ENCODE measurements at places on chromosomes 3 and 15.

DNA sequence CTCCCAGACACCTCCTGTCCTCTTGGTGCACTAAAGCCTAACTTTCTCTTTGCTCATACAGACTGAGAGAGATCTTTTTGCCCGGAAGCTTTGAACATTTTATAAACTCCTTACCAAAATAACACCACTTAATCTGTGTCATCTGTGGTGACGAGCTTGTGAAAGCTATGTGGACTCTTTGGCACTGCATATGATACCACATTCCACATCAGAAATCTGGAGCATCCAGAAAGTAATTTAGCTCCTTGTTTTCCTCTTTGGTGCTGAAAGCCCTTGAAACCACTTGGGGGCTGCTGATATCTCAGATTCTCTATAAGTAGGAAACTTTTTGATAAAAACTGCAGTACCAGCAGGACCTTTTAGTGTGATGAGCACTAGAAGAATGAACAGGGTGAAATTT is 128.3 kb downstream of the ALCAM start:
- DNase-seq: no peak

DNA sequence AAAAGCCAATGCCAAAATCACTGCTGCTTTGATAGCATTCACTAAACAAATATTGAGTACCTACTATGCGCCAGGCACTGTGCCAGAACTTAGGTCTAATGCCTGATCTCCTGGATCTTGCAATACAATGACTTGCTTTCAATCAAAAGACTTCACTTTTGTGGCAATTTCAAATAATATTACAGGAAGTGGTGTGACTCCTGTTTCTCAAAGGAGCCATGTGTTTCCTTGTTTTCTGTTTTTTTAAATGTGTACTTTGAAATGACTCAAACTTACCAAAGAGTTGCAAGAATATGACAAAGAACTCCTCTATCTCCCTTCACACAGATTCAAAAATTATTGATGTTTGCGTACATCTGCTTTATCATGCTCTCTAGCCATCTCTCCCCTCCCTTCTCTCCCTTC is 18.3 kb downstream of the OSBPL10 start:
- no peak for DNase-seq

- no peak for DNase-seq
Measured at GRCh38 chr3:105430455-105430854, 63.7 kb downstream of the ALCAM start.

GRCh38 chr3:85875589-85875988 is 916.8 kb downstream of the CADM2 start:
- no peak for DNase-seq

DNA sequence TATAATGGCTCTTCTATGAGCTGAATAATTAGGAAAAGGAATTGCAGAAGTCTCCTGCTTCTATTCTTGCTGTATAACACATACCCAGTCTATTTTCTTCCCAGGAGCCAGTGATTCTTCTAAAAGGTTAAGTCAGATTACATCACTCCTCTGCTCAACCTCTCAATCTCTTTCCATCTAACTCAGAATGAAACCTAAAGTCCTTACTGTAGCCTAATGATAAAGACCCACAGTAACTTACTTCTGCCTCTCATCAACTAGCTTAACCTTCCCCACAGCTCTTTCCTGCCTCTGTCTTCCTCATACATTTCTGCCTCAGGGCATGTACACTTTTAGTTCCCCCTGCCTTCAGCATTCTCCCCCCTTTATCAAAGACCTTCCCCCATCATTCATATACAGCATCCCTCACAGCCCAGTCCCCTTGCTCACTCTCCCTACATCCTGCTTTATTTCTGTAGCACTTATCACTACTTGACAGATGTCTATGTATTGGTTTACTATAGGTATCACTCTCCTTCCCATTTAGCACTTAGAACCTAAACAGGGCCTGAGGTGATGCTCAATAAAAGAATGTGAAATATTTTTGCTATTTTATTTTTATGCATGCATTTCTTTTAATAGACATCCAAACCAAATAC is 28.5 kb upstream of the CMTM6 start:
- DNase-seq: no peak

- no peak for DNase-seq
Measured at GRCh38 chr3:128182656-128183055, 29.4 kb downstream of the EEFSEC start.

GRCh38 chr3:16838561-16838960 is 46.2 kb upstream of the PLCL2 start:
- DNase-seq: no peak

- DNase-seq: no peak
Measured at GRCh38 chr15:94829887-94830884, 598.8 kb downstream of the MCTP2 start.

- DNase-seq: no peak
Measured at GRCh38 chr3:10273702-10274305, 18.9 kb downstream of the GHRL start.

GRCh38 chr3:138241061-138241460 is 54.0 kb downstream of the ARMC8 start:
- DNase-seq: no peak

Data from tibial artery (tissue), 4 donors.